ENCODE measurements at places on chromosomes 3 and 15.

GRCh38 chr3:4808637-4809036 lies 170.6 kb upstream of the BHLHE40 start:
- DNase-seq: no peak

DNA sequence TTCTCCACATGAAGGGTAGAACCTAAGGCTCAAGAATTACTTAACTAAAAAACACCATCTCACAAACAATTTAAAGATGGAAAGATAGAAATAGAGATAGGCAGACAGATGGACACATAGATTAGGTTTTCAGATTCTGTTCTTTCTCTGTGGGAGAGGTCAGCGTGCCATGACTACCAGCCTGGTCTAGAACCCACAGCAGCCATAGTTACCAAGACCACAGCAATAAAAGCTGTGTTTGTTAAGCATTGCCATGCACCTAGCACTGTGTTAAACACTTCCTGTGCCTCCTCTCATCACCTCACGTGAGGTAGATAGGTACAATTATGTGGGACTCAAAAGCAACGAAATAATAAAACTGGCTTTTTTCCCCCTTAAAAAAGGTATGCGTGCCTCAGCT lies 83.1 kb upstream of the TSEN2 start:
- no peak for DNase-seq

GRCh38 chr15:40467261-40467615 lies 3.5 kb upstream of the CHST14 start:
- no peak for DNase-seq

- no peak for DNase-seq
Observed at GRCh38 chr3:128167973-128168674, 14.8 kb downstream of the EEFSEC start.

DNA sequence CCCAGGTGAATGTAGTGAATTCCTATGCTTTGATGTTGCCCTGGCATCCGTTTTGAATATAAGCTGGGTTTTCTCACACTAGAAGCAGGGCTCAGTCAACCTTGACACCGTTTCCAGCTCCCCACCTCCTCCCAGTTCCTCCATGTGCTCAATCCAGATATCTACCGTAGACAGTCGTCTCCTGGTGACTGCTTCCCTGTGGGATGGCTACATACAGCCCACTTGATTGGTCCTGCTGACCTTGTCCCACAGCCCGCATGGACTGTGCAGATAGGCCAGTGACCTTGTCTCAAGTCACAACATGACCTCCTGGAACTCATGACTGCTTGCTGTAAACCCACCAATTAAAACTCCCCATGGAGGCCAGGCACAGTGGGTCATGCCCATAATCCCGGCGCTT lies 8.1 kb downstream of the SEMA7A start:
- DNase-seq: no peak

- DNase-seq: no peak
Observed at GRCh38 chr15:98870788-98871187, 136.8 kb downstream of the PGPEP1L start.

GRCh38 chr3:118347396-118348168 lies 687.1 kb downstream of the IGSF11 start:
- DNase-seq: no peak

DNA sequence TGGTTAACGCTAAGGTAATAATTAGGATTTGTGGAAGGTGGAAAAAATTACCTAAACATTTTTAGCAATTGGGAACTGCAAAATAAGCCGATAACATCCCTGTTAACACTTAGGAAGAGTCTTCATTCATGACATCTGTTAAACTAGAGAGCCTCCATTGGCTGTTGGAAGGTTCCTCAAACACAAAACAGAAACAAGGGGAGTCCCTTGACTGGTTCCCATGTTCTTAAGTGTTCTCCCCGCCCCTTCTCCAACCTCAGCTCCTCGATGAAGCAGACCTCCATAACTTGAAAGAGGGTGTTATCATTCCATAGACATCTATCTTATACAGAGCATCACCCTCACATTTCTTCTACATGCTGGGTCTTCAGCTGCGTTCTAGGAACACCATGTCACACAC lies 2.5 kb downstream of the SLC22A13 start:
- DNase-seq: no peak

GRCh38 chr15:45603881-45604280 lies 16.7 kb downstream of the BLOC1S6 start:
- DNase-seq: no peak

DNA sequence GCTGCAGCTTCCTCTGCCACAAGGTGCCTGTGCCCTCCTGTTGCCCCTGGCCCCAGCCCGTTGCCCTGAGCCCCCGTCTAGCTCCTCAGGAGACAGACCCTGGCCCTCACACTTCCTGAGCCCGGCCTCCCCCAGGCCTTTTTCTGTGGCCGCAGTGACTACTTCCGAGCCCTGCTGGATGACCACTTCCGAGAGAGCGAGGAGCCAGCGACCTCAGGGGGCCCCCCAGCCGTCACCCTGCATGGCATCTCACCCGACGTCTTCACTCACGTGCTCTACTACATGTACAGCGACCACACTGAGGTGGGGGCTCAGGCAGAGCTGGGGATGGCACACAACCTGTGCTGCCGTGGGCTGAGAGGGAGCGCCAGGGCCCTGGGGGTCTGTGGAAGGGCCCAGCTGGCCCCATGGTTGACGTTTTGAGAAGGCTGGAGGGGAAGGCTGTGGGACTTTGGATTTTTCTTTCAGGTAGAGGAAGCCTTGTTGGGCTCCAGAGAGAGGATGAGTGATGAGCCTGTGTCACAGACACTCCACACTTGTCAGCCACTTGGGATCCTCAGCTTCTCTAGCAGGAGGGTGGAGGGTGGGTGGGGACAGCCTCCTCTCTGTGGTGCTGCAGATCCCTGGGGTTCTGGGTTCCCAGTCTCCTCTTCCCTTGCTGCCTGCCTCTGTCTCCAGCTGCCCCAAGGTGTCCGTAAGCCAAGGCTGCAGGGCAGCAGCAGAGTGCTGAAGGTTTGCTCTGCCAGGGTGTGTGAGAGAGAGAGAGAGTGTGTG lies 5.0 kb downstream of the ABTB1 start:
- peak; percentile 67 for DNase-seq

DNA sequence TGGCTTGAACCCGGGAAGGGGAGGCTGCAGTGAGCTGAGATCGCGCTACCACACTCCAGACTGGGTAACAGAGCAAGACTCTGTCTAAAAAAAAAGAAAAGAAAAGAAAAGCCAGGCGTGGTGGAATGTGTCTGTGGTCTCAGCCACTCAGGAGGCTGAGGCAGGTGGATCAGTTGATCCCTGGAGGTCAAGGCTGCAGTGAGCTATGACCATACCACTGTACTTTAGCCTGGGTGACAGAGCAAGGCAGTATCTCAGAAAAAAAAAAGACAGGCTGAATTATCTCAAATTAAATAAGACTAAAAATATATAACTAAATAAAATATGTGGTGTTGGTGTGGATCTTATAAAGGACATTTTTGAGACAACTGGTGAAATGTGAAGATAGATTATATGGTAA lies 20.6 kb downstream of the SMARCC1 start:
- DNase-seq: no peak

DNA sequence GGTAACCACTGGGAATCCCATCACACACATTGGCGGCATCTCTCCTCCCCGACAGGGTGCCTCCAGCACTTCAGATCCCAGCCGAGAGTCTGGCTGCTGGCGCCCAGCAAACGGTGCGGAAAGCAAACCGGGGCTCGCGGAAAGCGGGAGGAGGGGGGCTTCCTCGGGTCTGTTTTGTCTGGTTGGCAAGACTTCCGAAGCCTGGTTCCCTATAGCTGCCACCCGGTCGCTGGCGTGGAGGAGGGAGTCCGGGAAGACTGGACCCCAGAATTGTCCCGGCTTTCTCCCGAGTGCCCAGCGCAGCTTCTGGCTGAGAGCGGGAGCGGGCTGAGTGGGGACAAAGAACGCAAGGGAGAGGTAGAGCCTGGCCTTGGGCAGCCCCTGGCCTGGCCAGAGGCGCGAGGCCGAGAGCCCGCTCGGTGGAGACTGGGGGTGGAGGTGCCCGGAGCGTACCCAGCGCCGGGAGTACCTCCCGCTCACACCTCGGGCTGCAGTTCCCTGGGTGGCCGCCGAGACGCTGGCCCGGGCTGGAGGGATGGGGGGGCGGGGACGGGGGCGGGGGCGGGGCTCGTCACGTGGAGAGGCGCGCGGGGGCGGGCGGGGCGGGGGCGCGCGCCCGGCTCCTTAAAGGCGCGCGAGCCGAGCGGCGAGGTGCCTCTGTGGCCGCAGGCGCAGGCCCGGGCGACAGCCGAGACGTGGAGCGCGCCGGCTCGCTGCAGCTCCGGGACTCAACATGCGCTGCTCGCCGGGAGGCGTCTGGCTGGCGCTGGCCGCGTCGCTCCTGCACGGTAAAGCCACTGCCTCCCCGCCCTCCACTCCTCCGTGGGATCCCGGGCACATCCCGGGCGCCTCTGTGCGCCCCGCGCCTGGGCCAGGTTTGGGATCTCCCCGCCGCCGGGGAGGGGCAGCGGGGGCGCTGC lies at the start of gene CHRNA7:
Gene CHRNA7 (plus strand): TSS at position 654 of the 920 bp plus-strand sequence. CDS start 80 bp downstream, at position 734.
- no peak for DNase-seq

GRCh38 chr3:127082066-127082465 lies 99.2 kb downstream of the PLXNA1 start:
- DNase-seq: no peak

DNA sequence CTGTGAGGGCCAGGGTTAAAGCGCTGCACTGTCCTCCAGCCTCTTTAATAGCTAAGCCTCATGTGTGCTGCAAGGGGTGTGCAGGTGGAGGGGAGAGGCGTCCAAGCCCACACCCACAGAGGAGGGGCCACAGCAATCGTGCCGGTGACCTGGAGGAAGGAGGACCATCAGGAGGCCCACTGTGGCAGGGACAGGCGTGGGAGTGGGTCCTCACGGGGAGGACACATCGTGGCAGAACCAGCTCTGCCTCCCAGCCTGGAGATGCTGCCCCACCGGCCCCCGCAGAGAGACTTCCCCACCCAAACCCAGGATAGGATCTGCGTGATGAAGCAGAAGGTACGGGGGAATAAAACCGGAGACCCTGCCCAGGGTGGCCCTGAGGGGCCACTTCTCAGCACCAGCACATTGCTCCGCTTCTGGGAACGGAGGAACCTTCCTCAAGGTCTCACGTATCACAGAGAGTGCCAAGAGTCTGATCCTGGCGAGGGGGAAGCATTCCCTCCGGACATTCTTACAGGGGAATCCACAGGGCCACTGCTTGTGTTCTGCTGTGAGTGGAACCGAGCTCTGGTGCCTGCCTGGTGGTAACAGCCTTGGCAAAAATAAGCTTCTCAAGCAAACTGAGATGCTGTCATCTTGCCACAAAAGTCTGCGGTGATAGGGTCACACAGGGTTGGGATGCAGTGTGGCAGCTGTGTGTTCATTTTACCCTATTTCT lies 199.8 kb downstream of the XXYLT1 start:
- peak; percentile 69 for DNase-seq

DNA sequence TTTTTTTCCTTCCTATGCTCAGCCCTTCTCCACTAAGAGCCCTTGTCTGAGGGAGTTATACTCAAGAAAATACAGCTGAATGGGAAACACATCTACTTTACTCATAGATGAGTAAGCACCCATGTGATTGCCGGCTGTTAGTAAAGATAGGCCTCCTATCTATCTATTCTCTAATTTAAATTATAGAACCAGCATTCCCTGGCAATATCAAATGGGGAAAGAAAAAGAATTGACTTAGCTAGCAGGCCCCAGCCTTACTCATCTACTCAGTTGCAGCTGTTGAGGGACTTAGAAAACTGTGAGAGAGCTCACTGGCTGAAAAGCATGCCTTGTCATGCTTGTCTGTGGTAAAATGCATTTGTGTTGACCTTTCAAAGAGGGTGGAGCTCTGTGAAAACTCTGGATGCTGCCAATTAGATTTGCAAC lies 116.9 kb upstream of the LRRFIP2 start:
- no peak for DNase-seq

GRCh38 chr3:72891053-72891855 lies 3.4 kb downstream of the GXYLT2 start:
- no peak for DNase-seq

Data from cardiac septum (tissue), 1 donor.